ENCODE measurements at places on chromosomes 5 and 9.

DNA sequence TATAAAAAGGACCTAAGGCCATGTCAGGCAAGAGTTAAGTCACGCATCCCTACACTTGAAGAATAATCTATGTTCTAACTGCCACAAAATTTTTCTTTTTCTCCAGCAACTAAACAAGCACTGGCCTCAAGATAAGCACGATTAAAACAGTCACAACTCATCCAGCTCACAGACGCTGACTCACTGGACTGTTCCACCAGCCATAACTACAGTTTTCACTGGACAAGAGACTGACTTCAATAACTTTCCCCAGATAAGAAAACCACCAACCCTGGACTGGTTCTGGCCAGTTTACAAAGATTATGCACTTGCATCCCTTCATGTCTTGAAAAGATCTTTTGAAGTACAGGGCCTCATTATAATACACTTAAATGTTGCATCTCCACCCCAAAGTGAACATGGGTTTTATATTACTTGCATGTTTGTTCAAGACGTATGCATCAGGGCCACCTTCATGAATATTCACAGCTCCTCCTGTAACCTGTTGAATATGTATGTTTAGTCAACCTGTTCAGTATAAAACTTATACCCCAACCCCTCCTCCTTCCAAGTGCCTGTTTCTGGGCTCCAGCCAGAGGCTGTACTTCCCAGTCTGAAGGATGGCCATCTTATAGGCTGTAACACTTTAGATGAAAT, 129.3 kb upstream of the EPB41L4A start:
- peak; percentile 22 for DNase-seq

GRCh38 chr9:109387856-109388255, 67.0 kb upstream of the EPB41L4B start:
- no peak for DNase-seq

DNA sequence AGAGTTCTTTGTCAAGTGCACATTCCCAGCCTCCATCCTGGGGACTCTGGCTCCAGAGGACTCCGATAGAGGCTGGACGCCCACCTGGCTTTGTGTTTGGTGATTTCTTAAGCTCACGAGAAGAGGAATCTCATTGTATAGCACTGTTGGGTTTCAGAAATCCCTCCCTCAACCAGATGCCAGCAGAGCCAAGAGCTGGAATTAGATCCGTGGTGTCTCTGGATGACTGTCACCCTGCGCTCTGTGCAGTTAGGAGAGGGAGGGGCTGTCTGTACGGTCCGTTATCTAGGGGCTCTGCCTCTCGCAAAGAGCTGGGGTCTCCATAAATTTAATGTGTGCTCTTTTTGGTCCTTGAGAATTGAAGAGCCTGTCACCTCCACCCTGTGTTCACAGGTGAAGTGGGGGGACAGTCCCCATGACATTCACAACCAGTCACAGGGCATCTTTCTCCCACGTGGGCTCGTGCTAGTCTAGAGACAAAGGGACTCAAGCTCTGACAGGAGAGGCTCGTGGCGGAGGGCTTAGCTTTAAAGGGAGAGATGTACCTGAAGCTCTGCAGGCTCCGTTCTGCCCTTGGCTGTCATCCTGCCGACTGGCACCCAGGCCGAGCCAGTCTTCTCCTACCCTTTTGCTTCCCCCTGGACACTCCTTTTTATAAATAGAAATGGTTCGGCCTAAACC, 41.4 kb downstream of the FAM78A start:
- no peak for DNase-seq

GRCh38 chr9:7316166-7316795, 483.3 kb downstream of the DMAC1 start:
- DNase-seq: no peak

DNA sequence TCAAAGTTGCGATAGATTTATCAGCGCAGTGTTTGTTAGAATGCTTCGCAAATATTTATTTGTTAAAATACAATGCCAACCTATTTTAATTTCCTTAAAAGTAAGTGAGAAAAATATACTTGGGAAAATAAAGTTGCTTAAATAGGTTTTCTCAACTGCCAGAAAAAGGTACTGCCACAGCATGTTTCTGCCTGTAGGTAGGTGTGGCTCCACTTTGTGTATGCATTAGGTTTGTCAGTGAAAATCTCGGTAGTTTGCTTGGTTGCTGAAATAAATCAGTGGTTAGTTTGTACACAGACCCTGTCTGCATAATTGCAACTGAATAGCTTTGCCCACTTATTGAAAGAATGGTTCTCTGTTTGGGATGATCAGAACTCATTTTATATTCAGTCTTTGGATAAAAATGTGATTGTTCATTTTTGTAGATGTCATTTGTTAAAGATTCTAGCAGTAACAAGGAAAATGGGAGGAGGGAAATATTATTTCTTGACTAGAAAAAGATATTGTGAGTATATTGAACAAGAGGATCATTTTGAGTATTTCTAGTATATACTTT, 25.7 kb downstream of the C9orf85 start:
- no peak for DNase-seq

GRCh38 chr5:118314931-118315330, 673.4 kb downstream of the DTWD2 start:
- DNase-seq: no peak

GRCh38 chr9:23830929-23831730, 5.1 kb upstream of the ELAVL2 start:
- no peak for DNase-seq

- DNase-seq: no peak
Measured at GRCh38 chr9:68651280-68651893, 53.7 kb upstream of the PIP5K1B start.

GRCh38 chr9:28999806-29000205, 1426.5 kb upstream of the C9orf72 start:
- DNase-seq: no peak

GRCh38 chr9:119905724-119906123, 536.5 kb upstream of the BRINP1 start:
- no peak for DNase-seq

GRCh38 chr5:10655972-10656830, 92.3 kb downstream of the ANKRD33B start:
- DNase-seq: no peak

- DNase-seq: peak; percentile 29
Measured at GRCh38 chr9:110016340-110016739, 191.6 kb downstream of the C9orf152 start.

DNA sequence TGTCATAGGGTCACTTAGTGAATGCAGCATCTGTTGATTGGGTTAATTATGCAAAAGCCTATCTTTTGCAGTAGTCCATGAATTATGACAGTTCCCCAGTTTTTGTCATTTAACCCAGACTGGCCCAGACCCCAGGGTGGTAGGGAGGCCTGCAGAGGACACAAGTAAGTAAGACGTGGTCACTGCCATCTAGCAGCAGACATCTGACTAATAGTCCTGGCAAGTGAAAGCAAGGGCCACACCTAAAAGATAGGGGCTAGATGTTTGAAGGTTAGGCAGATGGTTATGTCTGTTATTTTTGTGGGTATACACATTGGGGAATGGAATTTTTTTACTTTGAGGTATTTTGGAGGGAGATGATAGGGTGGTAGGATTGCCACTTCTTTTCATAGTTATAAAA, 48.0 kb downstream of the RAB14 start:
- no peak for DNase-seq

Measured in large intestine (tissue), 12 donors.